Mesendoderm (in vitro differentiated cells): ENCODE measurements at places on chromosomes 4 and X.

- H3K4me3 ChIP-seq, result no peak overlapping the region
- no peak overlapping the region for H3K27ac ChIP-seq
- no peak for DNase-seq
These were observed 61.6 kb upstream of the GYPA start for GRCh38 chr4:144202081-144202480.

DNA sequence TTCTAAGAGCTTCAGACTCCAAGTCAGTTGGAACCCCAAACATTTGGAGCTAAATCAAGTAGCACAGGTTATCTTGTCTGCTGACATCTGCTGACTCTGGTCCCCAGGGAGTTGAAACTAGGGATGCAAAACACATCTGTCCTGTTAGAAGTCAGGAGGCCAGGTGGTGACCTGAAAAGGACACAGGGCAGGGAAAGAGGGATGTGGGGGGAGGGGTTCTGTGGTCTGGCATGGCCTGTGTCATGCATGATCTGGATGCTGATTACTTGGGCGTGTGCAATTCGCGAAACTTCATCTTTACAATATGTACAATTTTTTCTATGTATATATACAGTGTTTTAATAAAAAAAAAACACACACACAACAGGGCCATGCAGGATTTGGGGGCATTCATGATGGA, 55.3 kb downstream of the FHDC1 start:
- DNase-seq, result no peak
- peaks cover 4% of the 10 kb centered on the region for H3K4me1 ChIP-seq
- no peak overlapping the region for H3K4me3 ChIP-seq
- no peaks in the 10 kb centered on the region for H3K27me3 ChIP-seq
- no peaks in the 10 kb centered on the region for H3K36me3 ChIP-seq
- H3K27ac ChIP-seq, result no peak overlapping the region

DNA sequence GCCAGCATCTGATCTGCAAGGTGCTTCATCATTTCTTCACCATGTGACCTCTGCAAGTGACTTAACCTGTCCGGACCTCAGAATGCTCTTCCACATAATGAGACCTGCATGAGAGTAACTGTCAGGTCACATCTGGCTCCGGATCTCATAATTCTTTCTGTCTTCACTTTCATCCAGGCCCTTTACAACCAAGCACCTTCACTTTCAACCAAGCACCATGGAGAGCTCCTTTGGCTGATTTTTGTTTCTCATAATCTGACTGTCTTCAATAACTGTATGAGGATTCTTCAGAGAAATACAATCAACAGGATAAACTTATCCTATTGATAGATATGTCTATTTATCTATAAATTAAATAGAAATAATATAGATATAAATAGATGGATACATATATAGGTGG, 148.1 kb downstream of the VCX3A start:
- no peaks in the 10 kb centered on the region for H3K36me3 ChIP-seq
- H3K27ac ChIP-seq, result no peak overlapping the region
- H3K4me3 ChIP-seq, result no peak overlapping the region
- no peaks in the 10 kb centered on the region for H3K27me3 ChIP-seq

DNA sequence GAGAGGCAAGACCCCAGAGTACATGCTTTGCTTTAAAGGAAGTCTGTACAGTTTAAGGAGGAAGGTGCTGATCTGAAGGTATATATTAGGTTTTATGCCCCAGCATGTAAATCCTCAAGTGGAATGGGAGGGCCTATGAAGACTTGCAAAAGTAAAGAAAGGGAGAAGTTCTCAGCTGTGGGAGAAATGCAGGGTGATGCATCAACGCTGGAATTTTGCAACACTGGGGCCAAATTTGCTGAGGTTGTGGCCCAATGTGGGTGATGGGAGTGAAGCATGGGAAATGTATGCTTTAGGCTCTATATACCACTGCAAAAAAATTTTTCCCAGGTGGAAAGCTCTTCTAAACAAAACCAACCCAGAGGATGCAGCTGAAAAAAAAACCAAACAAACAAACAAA, 33.8 kb upstream of the GPR174 start:
- no peak for DNase-seq
- H3K36me3 ChIP-seq, result no peaks in the 10 kb centered on the region
- H3K27me3 ChIP-seq, result no peaks in the 10 kb centered on the region
- H3K4me3 ChIP-seq, result no peak overlapping the region
- H3K27ac ChIP-seq, result no peak overlapping the region

DNA sequence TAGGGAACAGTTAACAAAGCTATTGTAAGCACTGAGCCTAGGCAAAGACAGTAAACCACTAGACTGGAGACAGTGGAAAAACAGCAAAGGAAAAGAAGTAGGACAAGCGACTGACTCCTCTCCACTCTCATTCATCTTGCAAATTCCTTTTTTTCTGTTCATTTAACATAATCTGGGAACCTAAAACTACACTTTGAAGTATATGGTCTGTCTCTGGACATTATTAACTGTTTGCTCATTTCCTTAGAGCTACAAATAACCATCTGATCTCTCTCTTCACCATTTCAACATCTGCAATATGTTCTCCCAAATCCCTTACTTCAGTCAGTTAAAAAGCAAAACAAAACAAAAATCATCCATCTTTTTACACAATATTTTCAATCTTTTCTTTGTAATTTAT, 642 bp downstream of the HMGN5 start:
- no peaks in the 10 kb centered on the region for H3K4me1 ChIP-seq
- H3K36me3 ChIP-seq, result no peaks in the 10 kb centered on the region
- DNase-seq, result no peak

- no peaks in the 10 kb centered on the region for H3K27me3 ChIP-seq
- H3K36me3 ChIP-seq, result no peaks in the 10 kb centered on the region
- peak; percentile 42 for DNase-seq
These were observed 100.4 kb downstream of the WFS1 start for GRCh38 chr4:6369924-6370645.

DNA sequence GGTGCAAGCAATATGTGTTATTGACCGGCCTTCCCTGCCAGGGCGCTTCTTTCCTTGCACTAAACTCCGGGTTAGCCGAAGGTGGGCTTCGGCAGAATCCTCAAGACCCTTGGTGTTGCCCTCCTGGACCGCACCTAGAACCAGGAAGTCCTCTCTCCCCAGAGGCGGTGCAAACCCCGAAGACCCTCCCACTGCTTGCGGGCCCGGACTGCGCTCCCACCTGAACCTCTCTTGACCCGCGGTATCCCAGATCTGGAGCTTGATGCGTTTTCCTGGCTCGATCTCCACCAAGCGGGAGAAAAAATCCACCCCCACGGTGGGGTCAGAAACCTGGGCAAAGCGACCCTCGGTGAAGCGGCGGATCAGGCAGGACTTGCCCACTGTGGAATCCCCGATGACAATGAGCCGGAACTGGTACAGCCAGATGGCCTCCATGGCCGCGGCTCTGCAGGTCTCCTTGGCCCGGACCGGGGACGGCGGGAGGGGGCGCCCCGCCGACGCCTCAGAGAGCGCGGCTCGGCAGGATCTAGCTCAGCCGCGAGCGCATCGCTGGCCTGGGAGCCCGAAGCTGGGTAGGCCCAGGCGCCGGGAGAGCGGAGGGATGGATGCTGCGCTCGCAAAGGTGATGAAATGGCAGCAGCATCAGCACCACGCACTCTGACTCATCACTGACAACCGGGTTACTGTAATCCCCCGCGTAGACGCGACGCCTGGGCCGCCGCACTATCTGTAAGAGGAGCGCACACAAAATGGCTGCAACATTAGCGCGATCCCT, at the start of gene RAB39B:
RAB39B (minus strand) TSS at position 638 of the 775 bp plus-strand sequence; CDS start at position 435, 203 bp downstream.
- DNase-seq, result peak; percentile 87
- no peaks in the 10 kb centered on the region for H3K4me1 ChIP-seq
- no peaks in the 10 kb centered on the region for H3K36me3 ChIP-seq
- no peak within 1 kb of the TSS for H3K27ac ChIP-seq
- H3K27me3 ChIP-seq, result no peaks in the 10 kb centered on the region

DNA sequence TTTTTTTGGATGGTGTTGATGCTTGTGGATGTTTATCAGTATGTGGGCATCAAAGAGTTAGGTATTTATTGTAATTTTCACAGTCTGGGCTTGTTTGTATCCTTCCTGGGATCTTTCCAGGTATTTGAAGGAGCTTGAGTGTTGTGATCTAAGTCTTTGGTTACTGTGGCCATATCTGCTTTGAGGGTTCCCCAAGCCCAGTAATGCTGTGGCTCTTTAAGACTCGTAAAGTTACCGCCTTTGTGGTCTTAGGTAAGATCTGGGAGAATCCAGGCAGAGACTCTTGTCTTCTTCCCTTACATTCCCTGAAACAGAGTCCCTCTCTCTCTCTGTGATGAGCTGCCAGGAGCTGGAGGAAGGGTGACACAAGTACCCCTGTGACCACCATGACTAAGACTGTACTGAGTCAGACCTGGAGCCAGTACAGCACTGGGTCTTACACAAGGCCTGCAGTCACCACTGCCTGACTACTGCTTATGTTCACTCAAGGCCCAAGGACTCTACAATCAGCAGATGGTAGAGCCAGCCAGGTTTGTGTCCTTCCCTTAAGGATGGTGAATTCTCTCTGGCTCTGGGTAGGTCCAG, 62.2 kb downstream of the FMR1NB start:
- no peak overlapping the region for H3K4me3 ChIP-seq
- no peak for DNase-seq
- no peaks in the 10 kb centered on the region for H3K27me3 ChIP-seq
- H3K36me3 ChIP-seq, result no peaks in the 10 kb centered on the region
- H3K27ac ChIP-seq, result no peak overlapping the region

GRCh38 chr4:53686521-53686920, 95.2 kb upstream of the LNX1 start:
- H3K27me3 ChIP-seq, result no peaks in the 10 kb centered on the region
- DNase-seq, result no peak
- no peak overlapping the region for H3K27ac ChIP-seq
- no peaks in the 10 kb centered on the region for H3K36me3 ChIP-seq

DNA sequence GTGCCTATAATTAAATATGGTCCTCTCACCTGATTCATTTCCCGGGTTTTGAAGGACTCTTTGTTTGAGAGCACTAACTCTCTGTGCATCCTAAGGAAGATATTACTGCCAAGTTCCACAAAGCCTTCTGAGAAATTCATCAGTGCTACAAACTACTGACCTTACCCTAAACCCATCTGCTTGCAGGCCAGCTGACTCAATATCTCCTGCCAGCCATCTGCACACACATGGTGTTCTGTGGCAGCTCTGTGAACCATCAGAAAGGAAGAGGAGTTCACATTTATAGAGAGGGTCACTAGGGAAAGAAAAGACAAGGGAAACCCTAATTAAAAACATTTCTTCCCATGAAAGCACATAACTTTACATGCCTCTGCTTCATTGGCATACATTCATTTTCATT, 156.7 kb downstream of the ATP10D start:
- no peak overlapping the region for H3K27ac ChIP-seq
- H3K4me1 ChIP-seq, result no peaks in the 10 kb centered on the region
- no peak overlapping the region for H3K4me3 ChIP-seq
- no peak for DNase-seq
- no peaks in the 10 kb centered on the region for H3K27me3 ChIP-seq

GRCh38 chr4:168636506-168637196, 139.8 kb downstream of the PALLD start:
- H3K27me3 ChIP-seq, result no peaks in the 10 kb centered on the region
- no peaks in the 10 kb centered on the region for H3K4me1 ChIP-seq
- H3K36me3 ChIP-seq, result no peaks in the 10 kb centered on the region
- no peak overlapping the region for H3K27ac ChIP-seq
- no peak for DNase-seq
- H3K4me3 ChIP-seq, result no peak overlapping the region

DNA sequence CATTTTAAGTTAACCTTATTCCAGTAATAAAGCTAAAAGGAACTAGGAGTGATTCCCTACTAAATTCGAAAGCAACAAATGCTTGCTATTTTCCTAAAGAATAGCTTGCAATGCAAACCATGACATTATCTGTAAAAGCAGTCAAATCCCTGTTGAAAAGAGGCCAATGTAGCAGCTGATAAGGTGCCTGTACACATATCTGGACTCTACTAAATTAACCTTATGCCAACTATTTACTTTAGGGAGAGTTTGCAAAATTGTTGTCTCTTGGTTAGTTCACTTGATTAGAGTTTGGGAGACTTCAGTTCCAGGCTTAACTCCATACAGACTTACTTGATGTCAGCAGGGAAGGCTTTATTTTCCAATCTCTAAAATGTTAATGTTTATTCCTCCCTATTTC, 6.0 kb downstream of the IL13RA2 start:
- no peak overlapping the region for H3K4me3 ChIP-seq
- no peaks in the 10 kb centered on the region for H3K36me3 ChIP-seq
- no peak overlapping the region for H3K27ac ChIP-seq
- no peak for DNase-seq
- H3K27me3 ChIP-seq, result no peaks in the 10 kb centered on the region

GRCh38 chr4:29278585-29278984, 1441.6 kb upstream of the PCDH7 start:
- no peaks in the 10 kb centered on the region for H3K4me1 ChIP-seq
- H3K27me3 ChIP-seq, result no peaks in the 10 kb centered on the region
- H3K4me3 ChIP-seq, result no peak overlapping the region
- DNase-seq, result no peak
- H3K27ac ChIP-seq, result no peak overlapping the region

DNA sequence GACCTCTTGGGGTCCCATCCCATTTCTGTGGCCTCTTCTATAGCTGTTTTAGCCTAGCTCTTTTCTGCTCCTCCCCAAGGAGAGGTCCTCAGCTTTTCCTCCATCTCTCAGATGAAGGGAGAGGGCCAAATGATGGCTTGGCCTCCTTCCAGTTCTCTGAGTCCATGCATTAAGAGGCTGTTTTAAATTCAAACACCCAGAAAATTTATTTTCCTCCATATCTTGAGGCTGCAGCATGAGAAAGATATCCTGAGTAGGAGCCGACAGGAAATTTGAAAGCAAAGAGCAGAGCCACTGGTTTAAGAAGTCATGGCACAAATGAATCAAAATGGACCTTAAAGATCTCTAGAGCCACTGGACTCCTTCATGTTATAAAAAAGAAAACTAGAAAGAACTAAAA, 558.8 kb downstream of the MID1IP1 start:
- DNase-seq, result no peak
- no peaks in the 10 kb centered on the region for H3K27me3 ChIP-seq
- H3K36me3 ChIP-seq, result no peaks in the 10 kb centered on the region
- H3K4me3 ChIP-seq, result no peak overlapping the region

DNA sequence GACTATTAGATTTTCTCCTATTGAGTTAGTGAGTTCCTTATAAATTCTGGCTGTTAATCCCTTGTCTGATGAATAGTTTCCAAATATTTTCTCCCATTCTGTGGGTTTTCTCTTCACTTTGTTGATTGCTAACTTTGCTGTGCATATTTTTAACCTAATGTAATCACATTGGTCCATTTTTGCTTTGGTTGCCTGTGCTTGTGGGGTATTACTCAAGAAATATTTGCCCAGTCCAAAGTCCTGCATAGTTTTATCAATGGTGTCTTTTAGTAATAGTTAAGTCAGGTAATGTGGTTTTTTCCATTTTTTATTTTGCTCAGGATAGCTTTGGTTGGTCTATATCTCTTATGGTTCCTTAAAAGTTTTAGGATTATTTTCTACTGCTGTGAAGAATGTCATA, 490.3 kb downstream of the ARAP2 start:
- no peaks in the 10 kb centered on the region for H3K36me3 ChIP-seq
- H3K4me3 ChIP-seq, result no peak overlapping the region
- no peak overlapping the region for H3K27ac ChIP-seq
- no peaks in the 10 kb centered on the region for H3K27me3 ChIP-seq
